ENCODE measurements at places on chromosomes 6 and 20. TPM values are rescaled to one million over a fixed set of nuclear protein-coding genes. Genes with fewer than 3 reads are reported as not detected.

- DNase-seq, result no peak
Measured at GRCh38 chr20:51082988-51083387, 60.1 kb upstream of the KCNG1 start.

GRCh38 chr6:152121910-152122309 is 314.4 kb downstream of the ESR1 start:
- DNase-seq, result no peak

Gene SCGN
- not detected for total RNA-seq

GRCh38 chr20:25644814-25645213 is 21.0 kb upstream of the NANP start:
- no peak for DNase-seq

GRCh38 chr6:123838505-123839234 is 35.0 kb downstream of the NKAIN2 start:
- no peak for DNase-seq

Gene PRL
- not detected for total RNA-seq

Gene XRN2
- total RNA-seq, result 60.7 TPM

DNA sequence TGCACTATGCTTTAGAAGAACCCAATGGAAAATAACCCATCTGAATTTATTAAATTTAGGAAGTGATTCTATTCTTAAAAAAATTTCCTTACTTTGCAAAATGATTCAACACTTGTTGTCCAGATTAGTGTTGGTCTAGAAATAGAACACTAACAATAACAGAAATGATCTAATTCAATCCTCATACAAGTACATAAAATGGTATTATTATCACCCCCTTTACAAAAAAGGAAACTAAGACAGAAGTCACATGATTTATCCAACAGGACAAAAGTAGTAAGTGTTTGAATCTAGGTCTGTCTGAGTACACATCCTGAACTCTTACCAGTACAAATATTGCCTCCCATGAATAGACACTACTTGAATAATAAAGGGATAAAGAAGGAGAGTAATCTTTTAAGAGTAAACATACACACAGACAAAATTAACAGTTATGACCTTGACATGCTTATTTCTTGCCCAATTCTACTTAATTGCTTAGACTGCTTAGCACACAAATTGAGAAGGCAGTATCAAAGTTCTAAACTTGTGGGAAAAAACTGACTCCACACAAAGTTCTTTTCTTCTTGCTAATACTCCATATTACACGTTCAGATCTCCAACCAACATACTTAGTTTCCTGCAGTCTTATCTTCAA is 195.4 kb upstream of the RUNX2 start:
- no peak for DNase-seq

Measured in activated B cell treated with CpG ODN at 0.5 μM for 24 hours (primary cell).